ENCODE measurements at places on chromosomes 12 and 14.

GRCh38 chr12:761256-761655 is 8.9 kb downstream of the WNK1 start:
- peaks cover 29% of the 10 kb centered on the region for H3K36me3 ChIP-seq
- peaks cover 28% of the 10 kb centered on the region for H3K4me1 ChIP-seq
- no peak for DNase-seq
- no peak overlapping the region for H3K4me3 ChIP-seq
- no peak overlapping the region for H3K27ac ChIP-seq
- H3K27me3 ChIP-seq, result no peaks in the 10 kb centered on the region

DNA sequence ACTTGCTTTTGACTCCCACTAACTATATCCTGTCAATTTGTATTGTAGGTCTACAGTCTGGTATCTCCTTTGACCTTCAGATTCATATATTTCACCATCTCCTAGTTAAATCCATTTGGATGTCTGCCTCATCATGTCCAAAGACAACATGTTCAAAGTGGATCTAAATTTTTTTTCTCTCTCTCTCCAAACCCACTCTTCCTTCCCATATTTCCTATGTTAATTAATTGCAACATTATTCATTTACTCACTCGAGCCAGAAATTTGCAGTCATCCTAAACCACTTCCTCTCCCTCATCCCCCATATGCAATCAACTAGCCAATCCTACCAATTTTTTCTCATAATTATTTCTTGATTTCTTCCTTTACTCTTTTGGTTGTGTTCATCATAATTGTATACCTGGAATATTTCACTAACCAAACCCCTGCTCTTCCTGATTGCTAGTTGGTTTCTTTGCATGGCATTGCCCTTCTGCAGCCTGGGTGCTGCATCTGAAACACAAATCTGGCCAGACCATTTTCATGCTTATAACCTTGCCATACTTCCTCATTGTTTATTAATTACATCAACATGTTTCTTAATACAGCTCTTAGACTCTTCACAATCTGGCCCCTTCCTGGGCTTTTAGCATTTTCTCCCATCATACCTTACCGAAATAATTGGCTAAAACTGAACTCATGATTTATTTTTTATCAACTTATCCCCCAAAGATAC is 442.2 kb downstream of the ADAMTS20 start:
- no peaks in the 10 kb centered on the region for H3K27me3 ChIP-seq
- H3K4me3 ChIP-seq, result no peak overlapping the region
- no peaks in the 10 kb centered on the region for H3K36me3 ChIP-seq
- no peak overlapping the region for H3K27ac ChIP-seq

- no peaks in the 10 kb centered on the region for H3K36me3 ChIP-seq
- no peak overlapping the region for H3K4me3 ChIP-seq
- H3K27me3 ChIP-seq, result no peaks in the 10 kb centered on the region
- H3K27ac ChIP-seq, result no peak overlapping the region
- DNase-seq, result no peak
These were observed 115.5 kb downstream of the CCDC59 start for GRCh38 chr12:82242729-82243128.

DNA sequence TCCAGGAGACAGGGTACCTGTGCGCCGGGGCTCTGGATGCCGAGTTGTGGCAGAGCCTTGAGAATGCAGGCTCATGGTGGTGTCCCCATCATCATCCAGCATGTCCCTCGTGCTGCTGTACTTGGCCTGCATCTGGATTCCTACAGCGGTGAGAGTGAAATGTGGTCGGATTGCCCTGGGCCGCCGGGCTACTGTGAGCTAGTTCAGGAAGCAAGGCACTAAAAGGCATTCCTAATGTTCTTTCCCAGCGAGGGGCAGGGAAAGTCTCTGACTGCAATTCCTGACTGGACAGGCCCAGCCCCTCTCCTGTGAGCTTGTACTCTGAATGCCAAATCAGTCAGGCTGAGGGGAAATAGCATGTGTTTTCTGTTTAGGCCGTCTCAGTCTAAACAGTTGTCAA is at the start of gene CLEC1A:
Gene CLEC1A (minus strand): TSS at position 195 of the 400 bp plus-strand sequence. CDS start 63 bp downstream, at position 132.
- no peaks in the 10 kb centered on the region for H3K4me1 ChIP-seq
- no peak within 1 kb of the TSS for H3K27ac ChIP-seq
- no peaks in the 10 kb centered on the region for H3K36me3 ChIP-seq
- DNase-seq, result no peak
- H3K4me3 ChIP-seq, result no peak within 1 kb of the TSS

- H3K27me3 ChIP-seq, result peaks cover 19% of the 10 kb centered on the region
- H3K4me1 ChIP-seq, result no peaks in the 10 kb centered on the region
- no peak overlapping the region for H3K27ac ChIP-seq
- DNase-seq, result no peak
- H3K4me3 ChIP-seq, result no peak overlapping the region
These were observed 502.7 kb downstream of the BCL11B start for GRCh38 chr14:98769326-98769725.

- no peak overlapping the region for H3K4me3 ChIP-seq
- no peaks in the 10 kb centered on the region for H3K36me3 ChIP-seq
- H3K27me3 ChIP-seq, result peaks cover 86% of the 10 kb centered on the region
- no peak overlapping the region for H3K27ac ChIP-seq
These were observed 121.4 kb upstream of the HIF1A start for GRCh38 chr14:61573748-61574513.

GRCh38 chr12:121992059-121992879 is 29.4 kb upstream of the BCL7A start:
- peak; percentile 78 for DNase-seq
- no peaks in the 10 kb centered on the region for H3K36me3 ChIP-seq
- H3K27ac ChIP-seq, result peak overlapping the region; percentile 41
- H3K27me3 ChIP-seq, result peaks cover 5% of the 10 kb centered on the region

DNA sequence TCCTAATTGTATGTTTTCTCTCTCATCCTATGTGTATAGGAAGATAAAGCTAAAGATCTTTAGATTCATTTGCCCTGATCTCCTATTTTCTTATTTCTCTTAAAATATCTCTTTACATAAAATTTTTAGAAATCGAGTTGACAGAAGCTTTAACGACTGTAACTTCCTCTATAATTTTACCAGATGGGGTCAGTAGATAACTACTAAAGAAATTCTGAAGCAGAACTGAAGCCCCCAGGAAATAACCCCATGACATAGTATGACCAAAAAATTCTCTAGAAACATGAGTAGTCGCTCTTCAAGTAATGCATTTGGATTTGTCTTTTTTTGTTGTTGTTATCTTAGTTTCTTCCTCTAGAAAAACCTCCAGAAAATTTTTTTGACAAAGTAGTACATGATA is 288.0 kb downstream of the ERC1 start:
- peaks cover 3% of the 10 kb centered on the region for H3K36me3 ChIP-seq
- H3K4me3 ChIP-seq, result no peak overlapping the region
- no peak for DNase-seq
- peaks cover 3% of the 10 kb centered on the region for H3K4me1 ChIP-seq
- no peak overlapping the region for H3K27ac ChIP-seq
- H3K27me3 ChIP-seq, result no peaks in the 10 kb centered on the region

- no peak for DNase-seq
- no peak overlapping the region for H3K27ac ChIP-seq
- H3K4me1 ChIP-seq, result peaks cover 3% of the 10 kb centered on the region
- H3K27me3 ChIP-seq, result peaks cover 4% of the 10 kb centered on the region
- H3K36me3 ChIP-seq, result no peaks in the 10 kb centered on the region
These were observed 39.1 kb upstream of the CCDC63 start for GRCh38 chr12:110807640-110808039.

DNA sequence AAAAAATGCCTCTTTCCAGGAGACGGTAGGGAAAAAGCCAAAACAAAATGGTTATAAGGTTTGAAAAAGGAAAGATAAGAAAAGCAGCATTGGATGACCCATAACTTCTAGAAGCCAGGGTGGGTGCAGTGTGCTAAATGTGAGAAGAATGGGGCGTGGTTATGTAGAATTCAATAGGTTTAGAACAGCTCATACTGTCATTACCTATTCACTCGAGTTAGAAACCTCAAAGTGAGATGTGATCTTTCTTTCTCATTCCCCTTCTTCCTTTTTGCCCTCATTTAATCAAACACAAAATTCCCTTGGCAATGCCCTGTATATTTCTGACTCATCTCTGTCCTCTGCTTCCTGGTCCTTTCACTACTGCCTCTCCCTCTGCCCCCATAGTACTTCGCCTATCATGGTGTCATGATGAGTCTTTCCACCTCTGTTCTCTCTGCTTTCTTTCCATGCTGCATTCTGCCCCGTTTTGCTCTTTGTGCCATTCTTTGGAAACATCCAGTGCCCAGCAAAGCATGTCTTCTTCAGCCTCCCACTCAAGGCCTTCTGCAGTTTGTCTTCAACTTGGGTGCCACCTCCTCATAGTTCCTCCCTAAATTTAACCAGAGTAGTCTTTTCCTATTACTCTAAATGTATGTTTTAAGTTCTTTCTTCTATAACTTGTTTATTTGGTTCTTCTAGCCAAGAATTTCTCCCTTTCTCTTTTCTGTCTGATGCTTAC is 496.3 kb downstream of the NRXN3 start:
- H3K36me3 ChIP-seq, result no peaks in the 10 kb centered on the region
- no peak overlapping the region for H3K4me3 ChIP-seq
- H3K27ac ChIP-seq, result no peak overlapping the region
- no peak for DNase-seq
- H3K4me1 ChIP-seq, result no peaks in the 10 kb centered on the region
- no peaks in the 10 kb centered on the region for H3K27me3 ChIP-seq

- no peaks in the 10 kb centered on the region for H3K36me3 ChIP-seq
- no peaks in the 10 kb centered on the region for H3K4me1 ChIP-seq
- H3K27ac ChIP-seq, result no peak overlapping the region
These were observed 87.8 kb downstream of the BBS10 start for GRCh38 chr12:76260390-76260748.

- peak overlapping the region; percentile 62 for H3K27ac ChIP-seq
- H3K4me3 ChIP-seq, result peak overlapping the region; percentile 15
- peaks cover 42% of the 10 kb centered on the region for H3K36me3 ChIP-seq
- no peak for DNase-seq
- no peaks in the 10 kb centered on the region for H3K27me3 ChIP-seq
These were observed 4.0 kb upstream of the RESF1 start for GRCh38 chr12:31954925-31955858.

- no peaks in the 10 kb centered on the region for H3K36me3 ChIP-seq
- no peak overlapping the region for H3K27ac ChIP-seq
- H3K4me1 ChIP-seq, result peaks cover 12% of the 10 kb centered on the region
- DNase-seq, result no peak
- peak overlapping the region; percentile 64 for H3K4me3 ChIP-seq
These were observed 1.6 kb downstream of the LRP1 start for GRCh38 chr12:57129889-57130288.

DNA sequence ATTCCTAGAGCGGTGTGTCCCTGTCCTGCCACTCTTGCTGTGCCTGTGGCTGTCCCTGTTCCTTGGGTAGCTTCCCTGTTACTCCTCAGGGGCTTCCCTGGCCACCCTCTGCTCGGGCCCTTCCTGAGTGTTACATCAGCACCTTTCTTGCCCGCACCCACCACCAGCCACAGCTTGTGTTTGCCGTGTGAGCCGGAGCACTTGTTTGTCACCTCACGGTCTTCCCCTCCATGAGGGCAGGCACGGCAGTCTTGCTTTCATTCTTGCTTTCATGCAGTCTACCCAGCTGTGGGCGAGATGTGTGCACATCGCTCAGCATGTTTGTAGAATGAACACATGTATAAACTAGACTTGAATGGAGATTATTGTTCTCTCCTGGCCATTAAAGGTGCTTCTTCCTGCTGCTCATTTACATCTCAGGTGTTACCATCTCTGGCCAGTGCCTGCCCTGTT is 42.0 kb downstream of the TRAF3 start:
- H3K27me3 ChIP-seq, result no peaks in the 10 kb centered on the region
- DNase-seq, result peak; percentile 81
- peak overlapping the region; percentile 63 for H3K4me3 ChIP-seq
- H3K27ac ChIP-seq, result peak overlapping the region; percentile 68
- H3K4me1 ChIP-seq, result peaks cover 61% of the 10 kb centered on the region

DNA sequence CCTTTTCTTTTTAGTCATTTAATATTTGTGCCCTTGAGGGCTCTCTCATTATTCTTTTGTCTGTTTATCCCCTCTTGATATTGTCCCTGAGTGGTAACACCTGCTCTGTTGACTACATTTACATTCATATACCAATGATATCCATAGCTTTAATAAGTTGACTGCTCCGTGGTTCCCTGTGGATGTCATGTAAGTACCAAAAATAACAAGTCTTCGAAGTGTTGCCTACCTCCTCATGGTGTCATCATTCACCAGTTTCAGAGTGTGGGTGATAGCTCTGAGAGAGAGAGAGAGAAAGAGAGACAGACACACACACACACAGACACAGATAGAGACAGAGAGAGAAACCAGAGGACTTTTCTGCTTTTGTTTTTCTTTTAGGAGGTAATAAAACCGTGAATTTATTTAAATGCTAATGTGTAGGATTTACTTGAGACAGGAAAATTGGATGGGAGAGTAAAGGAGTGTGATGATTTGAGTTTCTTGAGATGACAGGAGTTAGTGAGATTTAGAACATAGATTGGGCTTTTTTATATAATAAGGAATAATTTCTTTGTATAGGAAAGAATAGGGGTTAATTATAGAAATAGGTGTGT is 52.2 kb downstream of the PAPOLA start:
- no peak for DNase-seq
- no peak overlapping the region for H3K27ac ChIP-seq
- H3K36me3 ChIP-seq, result peaks cover 54% of the 10 kb centered on the region
- H3K4me3 ChIP-seq, result no peak overlapping the region
- no peaks in the 10 kb centered on the region for H3K4me1 ChIP-seq
- no peaks in the 10 kb centered on the region for H3K27me3 ChIP-seq

DNA sequence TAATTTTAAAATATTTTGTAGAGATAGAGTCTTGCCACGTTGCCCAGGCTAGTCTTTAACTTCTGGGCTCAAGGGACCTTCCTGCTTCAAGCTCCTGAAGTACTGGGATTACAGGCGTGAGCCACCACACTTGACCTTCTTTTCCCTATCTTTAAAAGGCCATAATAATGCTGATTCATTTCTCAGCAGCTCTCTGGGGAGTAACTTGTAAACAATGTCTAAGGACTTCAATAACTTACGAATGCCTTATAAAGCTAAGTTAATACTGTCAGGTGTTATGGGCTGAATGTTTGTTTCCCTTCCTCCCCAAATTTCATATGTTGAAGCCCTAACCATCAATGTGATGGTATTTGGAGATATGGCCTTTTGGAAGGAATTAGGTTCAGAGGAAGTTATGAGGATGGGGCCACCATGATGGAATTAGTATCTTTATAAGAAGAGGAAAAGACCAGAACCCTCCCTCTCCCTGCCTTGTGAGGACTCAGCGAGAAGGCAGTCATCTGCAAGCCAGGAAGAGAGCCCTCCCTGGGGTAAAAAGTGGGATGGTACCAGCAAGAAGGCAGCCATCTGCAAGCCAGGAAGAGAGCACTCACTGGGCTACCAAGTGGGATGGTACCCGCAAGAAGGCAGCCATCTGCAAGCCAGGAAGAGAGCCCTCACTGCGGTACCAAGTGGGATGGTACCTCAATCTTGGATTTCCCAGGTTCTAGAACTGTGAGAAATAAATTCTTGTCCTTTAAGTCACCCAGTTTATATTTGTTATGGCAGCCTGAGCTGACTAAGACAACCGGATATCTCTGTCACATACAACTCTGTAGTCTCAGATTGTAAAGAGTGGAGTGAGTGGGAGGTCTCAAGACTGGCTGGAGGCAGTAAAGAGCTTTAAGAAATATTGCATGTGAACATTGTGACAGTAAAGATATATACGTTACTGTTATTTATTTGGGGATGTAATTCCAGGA is 16.3 kb upstream of the YBX3 start:
- DNase-seq, result no peak
- H3K4me1 ChIP-seq, result peaks cover 2% of the 10 kb centered on the region
- peaks cover 35% of the 10 kb centered on the region for H3K27me3 ChIP-seq
- no peaks in the 10 kb centered on the region for H3K36me3 ChIP-seq

GRCh38 chr14:22218728-22219127 is 370.3 kb downstream of the DAD1 start:
- H3K4me1 ChIP-seq, result peaks cover 6% of the 10 kb centered on the region
- H3K4me3 ChIP-seq, result no peak overlapping the region
- no peaks in the 10 kb centered on the region for H3K27me3 ChIP-seq

Data from T-helper 2 cell treated with Interferon-gamma antibody and Interleukin-4, amounts not matched to agents 5 μg/mL and 100 μg/mL, for 36 hours (primary cell).